ENCODE measurements at places on chromosomes 16 and 17.

DNA sequence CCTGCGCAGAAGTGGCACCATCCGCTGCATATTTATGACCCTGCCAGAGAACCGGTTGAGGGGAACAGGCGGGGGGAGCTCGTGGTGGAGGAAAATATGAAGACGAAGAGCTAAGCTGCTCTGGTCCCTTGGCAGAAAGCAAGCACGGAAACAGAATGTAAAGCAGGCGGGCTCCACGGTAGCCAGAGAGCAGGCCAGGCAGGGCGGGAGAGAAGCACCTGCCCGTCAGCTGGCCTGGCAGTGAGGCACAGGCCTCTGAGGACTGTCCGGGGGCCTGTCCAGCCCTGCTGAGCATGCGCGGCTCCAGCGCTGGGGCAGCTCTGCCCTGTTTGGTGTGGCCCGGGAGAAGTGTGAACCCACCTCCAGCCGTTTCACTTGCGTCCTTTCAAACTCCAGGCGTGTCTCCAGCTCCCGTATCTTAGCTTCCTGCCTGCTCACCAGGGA is 46.7 kb downstream of the PIPOX start:
- DNase-seq: no peak

GRCh38 chr16:739560-740458 is 988 bp downstream of the CIAO3 start:
- no peak for DNase-seq

DNA sequence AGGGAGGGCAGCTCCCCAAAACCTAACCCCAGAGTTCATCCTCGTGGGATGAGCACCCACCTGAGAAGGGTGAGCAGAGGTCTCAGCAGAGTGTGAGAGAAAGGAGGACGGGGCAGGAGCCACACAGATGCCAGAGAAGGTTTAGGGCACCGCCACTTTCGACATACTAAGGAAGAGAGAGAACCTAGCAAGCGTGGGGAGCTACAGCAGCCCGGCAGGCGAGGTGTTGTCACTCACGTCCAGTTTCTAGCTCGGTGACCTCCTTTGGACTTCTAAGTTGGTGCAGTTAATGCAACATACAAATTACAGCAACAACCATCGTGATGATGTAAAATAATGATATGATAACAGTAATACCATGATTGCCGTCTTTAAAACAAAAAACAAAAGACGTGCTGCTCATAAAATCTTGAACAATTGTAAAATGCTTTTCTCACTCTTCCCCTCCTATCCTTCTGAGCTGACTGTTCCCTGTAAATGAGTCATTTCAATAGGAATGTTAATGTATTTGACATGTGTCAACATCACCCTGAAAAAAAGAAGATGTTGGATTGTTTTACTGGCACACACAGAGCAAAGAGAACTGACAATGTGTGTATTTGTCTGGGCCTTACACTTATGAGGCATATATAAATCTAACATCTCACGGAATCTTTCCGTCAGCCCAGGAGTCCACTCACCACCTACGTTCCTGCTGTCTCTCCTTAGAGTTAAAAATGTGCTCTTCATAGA is 158.2 kb upstream of the MAF start:
- DNase-seq: no peak

- DNase-seq: no peak
Measured at GRCh38 chr16:84040823-84041820, 1.5 kb downstream of the SLC38A8 start.

DNA sequence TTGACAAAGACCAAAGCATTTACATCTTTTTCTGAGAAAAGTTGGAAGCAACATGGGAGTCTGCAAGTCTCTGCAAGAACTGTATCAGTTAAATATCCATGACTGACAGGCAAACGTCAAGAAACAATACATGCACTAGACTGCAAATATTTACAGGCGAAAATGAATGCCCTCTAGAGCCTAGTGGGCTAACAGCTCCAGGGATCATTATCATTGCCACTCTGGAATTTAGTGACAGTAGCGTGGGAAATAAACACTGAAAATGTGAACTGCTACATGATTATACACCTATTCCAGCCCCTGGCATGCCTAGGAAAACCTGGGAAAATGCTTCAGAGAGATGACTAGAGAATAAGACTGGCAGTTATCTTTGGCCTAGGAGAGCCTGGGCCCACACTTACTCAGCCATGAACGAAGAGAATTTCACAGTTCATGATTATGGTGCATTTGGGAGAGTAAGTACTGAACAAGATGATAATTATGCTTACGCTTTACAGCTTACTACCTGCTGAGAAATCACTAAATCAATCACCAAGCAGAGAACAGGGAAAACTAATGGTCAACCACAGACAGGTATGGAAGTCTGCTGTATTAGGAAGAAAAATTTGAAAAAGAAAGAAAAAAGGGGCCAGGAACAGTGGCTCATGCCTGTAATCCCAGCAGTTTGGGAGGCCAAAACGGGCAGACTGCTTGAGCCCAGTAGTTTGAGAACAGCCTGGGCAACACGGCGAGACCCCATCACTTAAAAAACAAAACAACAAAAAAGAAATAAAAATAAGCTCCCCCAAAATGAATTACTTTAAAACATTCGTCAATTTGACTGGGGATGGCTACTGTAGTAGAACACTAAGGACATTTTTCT is 66.6 kb upstream of the CLEC18B start:
- no peak for DNase-seq

DNA sequence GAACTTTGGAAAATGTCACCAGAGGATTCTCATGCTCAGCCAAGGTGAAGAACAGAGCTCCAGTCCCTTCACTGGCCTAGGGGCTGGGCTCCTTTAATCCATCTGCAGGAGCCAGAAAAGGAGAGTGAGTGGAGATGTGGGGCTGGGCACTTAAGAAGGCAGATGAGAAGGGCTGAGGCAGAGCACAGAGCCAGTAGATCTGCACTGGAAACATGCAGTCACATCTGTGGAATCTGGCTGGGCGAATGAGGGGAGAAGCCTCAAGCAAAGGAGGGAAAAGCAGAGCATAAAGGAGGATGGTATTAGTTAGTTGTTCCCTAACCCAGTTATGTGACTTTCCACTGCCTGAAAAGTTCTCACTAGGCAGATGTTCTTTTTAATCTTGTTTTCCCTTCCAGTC is 50.4 kb upstream of the BCAR1 start:
- no peak for DNase-seq

GRCh38 chr17:39360537-39360936 is 40.9 kb downstream of the FBXL20 start:
- no peak for DNase-seq

- peak; percentile 81 for DNase-seq
Measured at GRCh38 chr16:30472328-30472942, at the start of gene ITGAL. Gene ITGAL, plus strand, starts transcription at chr16:30472742. Its CDS starts 96 bp downstream, at chr16:30472838.

- no peak for DNase-seq
Measured at GRCh38 chr17:81057079-81057730, 22.3 kb downstream of the BAIAP2 start.

- DNase-seq: no peak
Measured at GRCh38 chr17:5481451-5481850, 4.5 kb downstream of the DERL2 start.

- DNase-seq: no peak
Measured at GRCh38 chr17:81591971-81592370, 39.8 kb upstream of the FAAP100 start.

- DNase-seq: no peak
Measured at GRCh38 chr16:86823125-86823524, 244.8 kb downstream of the FOXL1 start.

DNA sequence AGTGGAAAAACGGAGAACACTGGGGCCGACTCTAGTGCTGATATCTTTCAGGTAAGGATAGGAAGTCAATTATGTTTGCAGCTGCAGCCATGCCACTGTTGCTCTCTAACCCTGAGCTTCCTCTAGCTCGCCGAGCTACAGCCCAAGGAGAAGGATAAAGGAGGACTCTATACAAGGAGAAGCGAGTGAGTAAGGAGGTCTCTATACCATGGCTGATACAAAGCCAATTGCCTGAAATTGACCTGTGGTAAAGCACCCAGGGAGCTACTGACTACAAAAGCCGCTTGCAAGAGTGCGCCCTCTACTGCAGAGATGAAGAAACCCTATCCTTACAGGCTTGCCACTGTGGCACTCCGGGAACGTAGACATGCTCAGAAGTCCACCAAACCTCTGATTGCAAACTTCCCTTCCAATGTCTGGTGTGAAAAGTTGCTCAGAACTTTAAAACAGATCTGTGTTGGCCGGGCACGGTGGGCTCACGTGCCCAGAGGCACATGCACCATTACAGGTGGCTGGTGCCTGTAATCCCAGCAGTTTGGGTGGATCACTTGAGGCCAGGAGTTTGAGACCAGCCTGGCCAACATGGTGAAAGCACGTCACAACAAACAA is 10.8 kb upstream of the SLC46A1 start:
- peak; percentile 33 for DNase-seq

GRCh38 chr17:57567251-57567650 is 177.8 kb downstream of the CCDC182 start:
- no peak for DNase-seq

DNA sequence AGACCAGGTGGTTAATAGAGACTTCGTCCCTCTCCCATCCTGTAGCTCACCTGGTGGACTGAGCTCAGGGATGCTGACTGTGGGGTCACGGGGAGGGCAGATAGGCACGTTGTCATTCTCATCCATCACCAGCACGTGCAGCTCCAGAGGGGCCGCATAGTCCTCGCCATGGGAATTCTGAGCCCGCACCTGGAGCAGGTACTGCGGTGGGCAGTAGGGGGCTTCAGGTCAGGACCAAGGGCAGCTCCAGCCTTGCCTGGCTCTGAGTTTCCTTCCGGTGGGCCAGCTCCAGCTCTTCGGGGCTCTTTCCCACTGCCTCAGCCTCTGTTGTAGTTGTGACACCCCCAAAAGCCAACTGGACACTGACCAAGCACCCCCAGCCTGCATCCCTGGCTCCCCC is 5.6 kb downstream of the CDH16 start:
- no peak for DNase-seq

DNA sequence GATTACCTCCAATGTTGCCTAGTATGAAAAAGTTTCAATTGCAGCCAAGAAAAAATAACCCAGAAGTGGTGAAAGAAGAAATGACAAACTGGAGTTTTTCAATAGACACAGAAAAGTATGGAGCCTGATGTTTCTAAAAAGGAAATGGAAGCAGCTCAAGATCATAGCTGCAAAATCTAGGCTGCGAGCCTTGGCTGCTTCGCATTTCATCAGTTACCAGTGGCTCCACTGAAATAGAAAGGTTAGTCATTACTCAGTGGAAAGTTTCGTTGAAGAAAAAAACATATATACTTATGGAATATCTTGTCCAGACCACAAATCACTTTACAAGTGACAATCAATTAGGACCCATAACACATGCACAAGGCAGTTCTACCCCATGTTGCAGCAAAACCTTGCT is 206.8 kb upstream of the SOX9 start:
- DNase-seq: no peak

DNA sequence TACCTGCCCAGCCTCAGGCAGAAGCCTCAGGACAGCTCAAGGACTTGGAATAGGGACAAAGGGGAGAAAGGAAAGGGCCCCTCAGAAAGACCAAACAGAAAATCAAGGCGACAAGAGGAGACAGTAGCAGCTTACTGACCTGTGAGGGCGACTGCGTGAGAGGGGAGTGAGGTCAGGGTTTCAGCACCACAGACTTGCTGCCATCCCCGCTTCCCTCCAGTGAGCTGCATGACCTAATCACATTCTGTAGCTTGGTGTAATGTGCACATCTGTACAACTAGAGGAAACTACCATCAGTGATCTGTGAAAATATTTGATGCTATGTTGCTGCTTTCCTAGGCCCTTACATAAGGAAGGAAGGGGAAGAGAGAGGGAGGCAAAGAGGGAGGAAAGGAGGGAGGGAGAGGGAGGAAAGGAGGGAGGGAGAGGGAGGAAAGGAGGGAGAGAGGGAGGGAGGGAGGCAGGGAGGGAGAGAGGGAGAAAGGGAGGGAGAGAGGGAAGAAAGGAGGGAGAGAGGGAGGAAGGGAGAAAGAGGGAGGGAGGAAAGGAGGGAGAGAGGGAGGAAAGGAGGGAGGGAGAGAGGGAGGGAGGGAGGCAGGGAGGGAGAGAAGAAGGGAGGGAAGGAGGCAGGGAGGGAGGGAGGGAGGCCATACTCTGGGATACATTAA is 404.9 kb upstream of the CDH5 start:
- DNase-seq: no peak

DNA sequence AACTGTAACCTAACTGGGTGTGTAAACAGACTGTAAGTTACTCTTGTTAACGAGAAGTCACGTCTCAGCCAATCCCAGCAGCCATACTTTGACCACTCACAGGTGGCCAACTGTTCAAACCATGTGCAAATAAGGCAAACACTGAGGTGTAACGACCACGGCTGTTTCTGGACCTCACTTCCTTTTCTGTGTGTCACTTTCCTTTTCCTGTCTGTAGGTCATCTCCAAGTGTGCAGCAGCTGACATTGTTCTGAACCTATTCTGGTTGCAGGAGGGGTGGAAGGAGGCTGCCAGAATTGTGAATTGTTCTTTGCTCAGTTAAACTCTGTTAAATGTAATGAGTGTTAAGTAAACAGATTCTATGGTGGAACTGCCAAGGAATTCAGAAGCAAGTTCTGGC is 627.4 kb downstream of the KCNJ2 start:
- no peak for DNase-seq

GRCh38 chr16:69143116-69143515 is 10.7 kb downstream of the UTP4 start:
- DNase-seq: no peak

DNA sequence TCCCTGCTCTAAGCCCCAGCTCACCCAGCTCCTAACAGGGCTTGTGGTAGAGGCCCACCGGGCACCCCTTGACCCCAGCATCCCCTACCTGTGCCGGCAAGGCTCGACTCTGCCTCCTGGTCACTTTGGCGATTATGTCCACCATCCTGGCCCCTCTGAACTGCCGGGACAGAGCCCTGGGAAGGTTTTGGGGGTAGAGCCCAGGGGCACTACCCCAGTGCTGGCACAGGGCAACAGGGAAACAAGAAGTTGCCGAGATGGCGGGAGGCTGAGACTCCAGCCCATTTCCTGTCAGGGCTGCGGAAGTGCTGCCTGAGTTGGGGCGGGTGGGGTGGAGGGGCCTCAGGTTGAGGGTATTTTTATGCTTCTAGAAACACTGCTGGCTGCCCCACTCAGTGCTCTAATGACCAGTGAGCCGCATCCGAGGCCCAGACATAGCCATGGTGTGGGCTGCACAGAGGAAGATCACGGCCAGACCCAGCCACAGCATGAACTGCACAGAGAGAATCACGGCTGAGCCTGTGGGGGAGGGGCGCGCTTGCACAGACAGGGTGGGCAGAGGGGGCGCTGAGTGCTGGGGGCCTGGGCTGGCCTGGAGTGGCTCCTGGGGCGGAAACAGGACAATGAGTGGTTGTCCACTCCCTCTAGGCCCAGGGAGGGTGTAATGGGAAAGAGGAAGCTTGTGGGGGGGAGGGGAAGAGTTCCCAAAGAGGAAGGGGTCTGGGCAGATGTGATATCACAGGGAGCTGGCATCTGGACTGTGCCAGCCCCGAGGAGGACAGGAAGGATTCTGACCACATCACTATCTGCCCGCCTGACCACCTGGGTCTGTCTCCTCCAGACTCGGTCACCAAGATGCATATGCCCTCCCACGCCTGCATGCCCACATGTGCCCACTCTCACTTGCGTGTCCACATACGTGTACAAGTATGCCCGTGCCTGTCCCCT is 22.3 kb downstream of the ARHGAP27 start:
- no peak for DNase-seq

Data from activated T-helper 1 cell treated with anti-CD3 and anti-CD28 coated beads, Interleukin-12 subunit alpha, Interleukin-12 subunit beta, Interleukin-2, Interleukin-4 antibody, amounts not matched to agents 30 ng/mL and 10 ng/mL and 1 ng/mL, durations not matched to agents 14 hours and 24 hours and 36 hours (primary cell).